ENCODE measurements at places on chromosomes 6 and 20. TPM values are rescaled to one million over a fixed set of nuclear protein-coding genes. Genes with fewer than 3 reads are reported as not detected.

- DNase-seq, result no peak
These were observed at the start of gene NRSN1 for GRCh38 chr6:24125980-24126379. TSS of gene NRSN1 (plus strand) at chr6:24126215. CDS start at chr6:24134328, 8,113 bp downstream.

- no peak for DNase-seq
These were observed 2.3 kb upstream of the TUBB1 start for GRCh38 chr20:59016795-59017492.

LAMA2 gene
- 139 TPM for total RNA-seq

TRIM10 gene
- not detected for total RNA-seq

SAYSD1 gene
- total RNA-seq, result 11.2 TPM
